ENCODE measurements at places on chromosomes 3 and 15.

DNA sequence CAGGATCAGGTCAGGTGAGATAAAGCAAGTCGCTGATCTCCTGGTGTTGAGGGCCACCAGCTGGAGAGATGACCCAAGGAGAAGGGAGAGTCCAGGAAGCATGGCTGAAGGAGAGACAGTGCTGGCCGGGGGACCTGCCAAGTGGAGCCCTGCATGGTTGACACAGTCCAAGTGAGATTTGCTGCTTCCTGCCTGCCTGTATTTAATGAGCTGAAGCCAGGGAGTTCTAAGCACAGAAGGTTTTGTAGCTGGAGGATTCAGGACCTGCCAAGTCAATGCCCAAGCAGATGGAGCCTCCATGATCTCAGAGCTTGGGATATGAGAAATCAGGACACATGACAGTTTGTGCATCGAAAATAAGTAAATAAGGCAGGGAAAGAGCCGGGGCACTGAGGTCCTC lies 125.6 kb downstream of the SRGAP3 start:
- no peak for ATAC-seq

DNA sequence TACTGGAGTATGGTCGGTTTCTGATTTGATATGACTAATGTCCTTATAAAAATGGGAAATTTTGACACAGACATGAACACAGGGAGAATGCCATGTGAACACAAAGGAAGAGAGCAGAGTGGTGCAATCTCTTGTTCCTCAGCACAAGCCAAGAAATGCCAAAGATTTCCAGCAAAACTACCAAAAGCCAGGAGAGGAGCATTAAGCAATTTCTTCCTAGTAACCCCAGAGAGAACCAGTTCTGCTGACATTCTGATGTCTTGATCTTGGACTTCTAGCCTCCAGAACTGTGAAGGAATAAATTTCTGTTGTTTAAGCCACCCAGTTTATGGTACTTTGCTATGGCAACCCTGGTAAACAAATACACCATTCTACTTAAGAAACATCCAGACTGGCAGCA lies 227.8 kb upstream of the MRPL3 start:
- ATAC-seq: no peak

DNA sequence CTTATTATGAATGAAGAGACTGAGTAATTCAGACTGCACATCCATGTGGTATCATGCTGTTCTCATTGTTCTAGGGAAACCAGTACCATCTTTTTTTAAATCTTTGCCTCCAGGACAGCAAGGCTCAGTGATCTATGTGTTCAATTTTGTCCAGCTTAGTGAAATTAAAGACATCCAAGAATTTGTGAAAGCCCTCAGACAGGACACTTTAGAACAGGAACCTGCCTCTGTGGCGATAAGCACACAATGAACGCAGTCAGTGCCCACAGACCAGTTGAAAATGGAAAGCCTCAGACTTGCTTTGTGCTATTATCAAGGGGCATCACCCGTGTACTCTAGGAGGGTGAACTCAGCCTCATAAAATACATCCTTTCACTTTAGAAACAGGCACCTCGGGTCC lies 20.1 kb downstream of the EID1 start:
- no peak for ATAC-seq

DNA sequence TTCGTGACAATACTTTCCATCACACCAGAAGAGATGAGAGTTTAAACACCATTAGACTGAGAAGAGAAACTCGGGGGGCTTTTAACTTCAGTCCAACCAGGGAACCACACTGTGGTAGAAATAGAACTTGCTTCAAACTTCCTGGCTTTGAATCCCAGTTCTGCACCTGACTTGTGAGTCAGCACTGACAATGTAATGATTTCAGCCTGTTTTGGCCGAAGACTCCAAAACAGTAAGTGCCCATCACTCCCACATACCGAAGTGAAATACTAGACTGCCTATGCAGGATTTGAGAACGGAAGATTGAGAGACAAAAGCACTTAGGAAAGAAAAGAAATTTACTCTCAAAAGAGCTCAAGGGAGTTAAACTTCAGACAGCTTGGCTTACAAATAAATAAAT lies 27.0 kb downstream of the C2CD4B start:
- ATAC-seq: no peak

- ATAC-seq: peak; percentile 39
Observed at GRCh38 chr15:98807262-98807661, 158.9 kb downstream of the IGF1R start.

DNA sequence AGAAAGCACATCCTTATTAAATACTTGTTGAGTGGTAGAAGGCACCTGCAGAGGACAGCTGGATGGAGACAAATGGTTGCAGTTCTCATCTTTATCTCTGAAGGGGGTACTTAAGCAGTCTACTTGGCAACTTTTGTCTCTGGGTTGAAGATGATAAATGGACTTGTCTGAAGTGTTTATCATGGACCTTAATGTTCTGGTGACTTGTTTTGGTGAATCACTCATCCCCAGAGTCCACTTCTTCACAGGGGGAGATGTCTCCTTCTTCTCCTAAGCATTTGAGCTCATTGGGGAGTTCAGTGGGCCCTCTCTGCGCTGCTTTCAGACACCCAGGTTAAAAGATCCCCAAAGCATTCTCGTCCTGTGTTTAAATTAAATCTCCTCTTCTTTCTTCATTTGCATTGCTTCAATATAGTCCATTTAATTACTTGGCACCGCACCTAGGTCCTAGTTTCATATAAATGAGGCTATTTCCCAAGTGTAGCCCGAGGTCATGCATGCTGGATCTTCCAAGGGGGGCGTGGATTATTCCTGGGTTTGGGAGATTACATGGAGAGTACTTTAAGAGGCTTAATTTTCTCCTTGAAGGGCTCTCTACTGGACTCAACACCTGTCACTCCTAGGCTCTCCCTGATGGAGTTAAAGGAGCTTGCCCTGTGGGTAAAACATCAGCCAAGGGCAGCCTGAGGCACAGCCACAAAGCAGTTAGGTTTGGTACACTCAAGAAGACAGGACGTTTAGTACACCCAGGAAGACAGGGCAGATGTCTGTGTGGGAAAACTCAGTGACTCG lies 239.3 kb upstream of the C2CD4B start:
- peak; percentile 61 for ATAC-seq

DNA sequence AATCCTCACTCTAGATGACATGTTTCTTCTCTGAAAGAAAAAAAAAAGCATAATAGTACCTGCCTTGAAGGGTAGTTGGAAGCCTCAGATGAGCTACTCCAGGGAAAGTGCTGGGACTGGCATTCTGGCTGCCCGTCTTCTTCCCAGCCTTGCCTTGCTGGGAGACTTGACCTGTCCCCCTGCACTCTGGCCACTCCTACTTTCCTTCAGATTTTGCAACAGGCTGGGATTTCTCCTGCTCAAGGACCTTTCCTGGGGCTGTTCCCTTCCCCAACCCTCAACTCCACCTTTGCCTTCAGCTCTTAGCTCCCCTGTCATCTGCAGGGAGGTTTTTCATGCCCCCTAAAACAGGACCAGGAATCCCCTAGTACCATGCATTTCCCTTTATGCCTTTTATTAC lies 609.9 kb upstream of the CFAP20DC start:
- no peak for ATAC-seq

DNA sequence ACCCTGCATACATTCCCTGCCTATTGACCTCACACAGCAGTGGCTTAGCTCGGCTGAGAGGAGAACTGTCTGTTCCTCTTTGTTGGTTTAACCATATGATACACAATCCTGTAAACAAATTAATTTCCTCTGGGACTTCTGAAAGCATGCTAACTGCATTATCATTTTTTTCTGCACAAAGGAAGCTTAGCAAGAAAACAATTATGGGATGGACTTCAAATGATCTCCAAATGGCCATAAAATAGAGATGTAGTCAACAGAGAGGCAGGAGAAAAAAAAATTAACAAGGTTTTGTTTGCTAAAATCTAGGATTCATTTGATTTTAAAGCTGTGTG lies 14.4 kb upstream of the TMC3 start:
- ATAC-seq: no peak

DNA sequence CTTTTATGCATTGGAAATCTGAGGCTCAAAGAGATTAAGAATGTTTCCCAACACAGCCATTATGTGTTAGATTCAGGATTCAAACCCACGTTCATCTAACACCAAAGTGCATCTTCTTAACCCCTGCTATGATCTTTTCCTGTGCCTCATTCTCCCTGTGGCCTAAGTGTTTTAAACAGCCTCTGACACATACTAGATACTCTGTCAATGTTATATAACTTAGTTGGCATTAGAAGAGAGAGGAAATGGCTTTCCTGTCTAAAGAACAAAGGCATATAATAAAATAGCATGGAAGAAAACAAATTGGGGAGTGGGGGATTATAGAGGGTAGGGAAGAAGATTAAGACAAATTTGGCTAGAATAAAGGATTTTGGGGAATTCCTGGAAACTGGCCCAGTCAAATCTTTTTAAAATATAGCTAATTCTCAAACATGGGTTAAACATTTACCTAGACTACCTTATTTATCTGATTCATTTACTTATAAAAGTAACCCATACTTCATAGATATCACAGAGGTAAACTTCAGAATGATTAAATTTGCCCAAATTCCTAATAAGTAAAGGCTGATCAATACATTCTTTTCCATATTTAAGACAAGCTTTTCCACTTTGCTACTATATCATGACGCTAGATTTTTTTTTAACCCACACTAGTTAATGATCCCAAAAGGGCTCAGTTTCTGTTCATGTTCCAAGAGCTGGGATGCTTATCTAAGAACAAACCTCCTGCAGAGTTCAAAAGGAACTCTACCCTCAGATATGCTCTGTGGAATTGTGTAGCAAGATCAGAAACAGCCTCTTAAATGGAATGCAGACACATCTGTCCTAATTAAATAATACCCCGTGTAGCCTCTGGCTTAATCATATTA lies 122.9 kb upstream of the PTPRG start:
- ATAC-seq: no peak

- ATAC-seq: no peak
Observed at GRCh38 chr3:125132815-125133214, 77.0 kb upstream of the HEG1 start.

GRCh38 chr3:66259566-66260255 lies 38.9 kb downstream of the SLC25A26 start:
- no peak for ATAC-seq

GRCh38 chr3:166071-166470 lies 30.5 kb upstream of the CHL1 start:
- ATAC-seq: no peak

- no peak for ATAC-seq
Observed at GRCh38 chr3:50396502-50396901, 37.2 kb upstream of the TMEM115 start.

Measured in gastroesophageal sphincter (tissue), 4 donors.